RWPE1 (cell line): ENCODE measurements at places on chromosomes 4 and X.

DNA sequence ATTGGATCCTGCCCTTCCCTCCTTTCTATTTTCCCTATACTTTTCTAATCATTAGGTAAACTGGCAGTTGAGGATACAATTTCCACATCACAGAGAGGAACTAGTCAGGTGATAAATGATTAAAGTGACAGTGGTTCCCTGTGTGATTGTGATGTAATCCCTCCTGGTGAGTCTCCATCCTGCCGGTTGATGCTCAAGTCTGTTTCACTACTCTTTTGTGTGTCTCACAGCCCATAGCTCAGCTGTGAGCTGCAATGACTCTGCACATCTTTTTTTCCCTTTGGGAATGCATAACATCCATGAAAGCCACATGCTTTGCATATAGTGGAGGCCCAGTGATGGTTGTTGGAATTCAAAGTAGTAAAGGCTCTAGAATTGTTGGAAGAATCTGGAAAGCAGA, 60.4 kb downstream of the CCNI start:
- DNase-seq: no peak

- peak; percentile 84 for DNase-seq
Measured at GRCh38 chrX:107571296-107571998, 56.9 kb upstream of the PRPS1 start.

GRCh38 chr4:77309496-77309895, 152.5 kb downstream of the CCNG2 start:
- DNase-seq: no peak

DNA sequence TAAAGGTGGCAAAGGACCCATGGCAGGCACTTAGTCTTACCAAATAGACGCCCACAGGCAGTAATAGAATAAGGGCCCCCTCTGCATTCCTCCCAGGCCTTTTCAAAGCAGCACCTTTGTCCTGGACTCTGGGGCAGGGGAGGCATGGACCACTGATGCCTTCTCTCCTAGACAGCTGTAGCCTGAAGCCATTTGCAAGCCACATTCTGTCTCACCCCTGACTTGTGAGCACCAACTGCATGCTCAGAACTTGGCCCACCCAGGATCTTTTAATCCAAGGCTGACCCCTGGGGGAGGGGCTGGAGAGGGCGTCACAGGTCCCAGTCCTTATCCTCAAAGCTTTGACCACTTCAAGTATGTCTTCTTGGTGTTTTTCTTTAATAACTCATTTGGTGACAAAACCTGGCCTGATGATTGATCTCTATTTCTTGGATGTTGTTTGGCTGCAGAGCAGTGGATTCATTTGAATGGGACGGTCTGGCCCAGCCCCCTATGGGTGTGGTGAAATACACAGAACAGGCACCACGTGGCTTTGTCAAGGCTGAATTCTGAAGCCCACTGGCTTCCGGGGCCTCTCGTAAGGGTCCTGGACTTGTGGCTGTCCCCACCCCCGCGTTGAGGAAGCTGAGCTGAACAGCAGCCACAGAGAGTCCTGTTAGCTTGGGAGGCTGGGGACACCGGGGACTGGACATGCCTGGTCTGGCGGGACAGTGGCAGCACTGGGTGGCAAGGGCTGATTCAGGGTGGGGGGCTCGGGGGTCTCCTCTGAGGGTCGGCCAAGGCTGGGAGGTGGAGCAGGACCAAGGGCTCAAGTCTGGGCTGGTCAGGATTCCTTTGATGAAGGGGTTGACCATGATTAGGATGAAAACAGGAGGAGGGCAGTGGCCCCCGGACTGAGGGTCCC, 36.6 kb downstream of the ADRA2C start:
- DNase-seq: no peak

GRCh38 chr4:75058486-75058885, 125.6 kb downstream of the PARM1 start:
- no peak for DNase-seq

DNA sequence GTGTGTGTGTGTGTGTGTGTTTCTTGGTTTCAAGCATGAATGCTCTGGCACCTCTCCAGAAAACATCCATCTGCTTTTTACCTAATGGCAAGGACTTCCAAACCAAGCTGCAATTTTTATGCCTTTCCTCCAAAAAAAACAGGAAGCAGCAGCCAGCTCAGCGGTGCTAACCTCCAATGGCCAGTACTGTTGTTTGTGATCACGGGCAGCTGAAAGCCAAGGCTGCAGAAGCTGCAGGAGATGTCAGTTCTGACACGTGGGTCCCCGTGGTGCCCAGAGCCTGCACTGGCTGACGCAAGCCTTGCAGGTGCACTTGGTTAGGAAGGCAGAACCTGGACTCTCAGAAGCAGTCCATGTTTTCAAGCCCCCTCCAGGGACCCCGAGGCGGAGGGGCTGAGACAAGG, 313.6 kb upstream of the DDX53 start:
- no peak for DNase-seq

GRCh38 chrX:150094375-150094774, 156.1 kb upstream of the EOLA2 start:
- no peak for DNase-seq

DNA sequence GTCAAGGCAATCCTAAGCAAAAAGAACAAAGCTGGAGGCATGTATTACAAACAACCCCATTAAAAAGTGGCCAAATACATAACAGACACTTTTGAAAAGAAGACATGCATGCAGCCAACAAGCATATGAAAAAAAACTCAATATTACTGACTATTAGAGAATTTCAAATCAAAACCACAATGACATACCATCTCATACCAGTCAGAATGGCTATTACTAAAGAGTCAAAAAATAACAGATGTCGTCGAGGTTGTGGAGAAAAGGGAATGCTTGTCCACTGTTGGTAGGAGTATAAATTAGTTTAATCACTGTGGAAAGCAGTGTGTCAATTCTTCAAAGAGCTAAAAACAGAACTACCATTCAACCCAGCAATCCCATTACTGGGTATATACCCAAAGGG, 604.6 kb upstream of the GRIA3 start:
- DNase-seq: no peak

DNA sequence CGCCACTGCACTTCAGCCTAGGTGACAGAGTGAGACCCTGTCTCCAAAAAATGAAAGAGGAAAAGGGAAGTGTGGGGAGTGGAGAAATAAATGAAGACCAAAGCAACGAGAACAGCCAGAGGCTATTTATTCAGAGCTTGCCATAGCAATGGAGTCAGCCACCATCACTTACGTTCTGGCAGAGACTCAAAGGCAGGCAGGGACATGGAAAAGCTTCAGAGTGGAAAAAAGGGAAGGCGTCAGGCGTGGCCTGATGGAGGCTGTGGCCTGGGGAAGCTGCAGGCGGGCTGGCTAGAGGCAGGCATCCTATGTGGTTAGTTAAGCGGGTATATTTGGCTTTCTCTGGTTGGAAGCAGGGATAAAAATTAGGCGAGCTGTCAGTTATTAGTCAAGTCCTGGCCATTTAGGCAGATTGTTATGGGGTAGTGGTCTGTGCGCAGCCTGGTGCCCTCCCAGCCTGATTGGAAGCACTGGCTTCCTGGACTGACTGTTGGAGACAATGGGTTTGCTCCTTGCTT, 73.3 kb downstream of the DCTD start:
- DNase-seq: peak; percentile 13

GRCh38 chr4:90080116-90080515, 47.1 kb upstream of the CCSER1 start:
- DNase-seq: no peak

DNA sequence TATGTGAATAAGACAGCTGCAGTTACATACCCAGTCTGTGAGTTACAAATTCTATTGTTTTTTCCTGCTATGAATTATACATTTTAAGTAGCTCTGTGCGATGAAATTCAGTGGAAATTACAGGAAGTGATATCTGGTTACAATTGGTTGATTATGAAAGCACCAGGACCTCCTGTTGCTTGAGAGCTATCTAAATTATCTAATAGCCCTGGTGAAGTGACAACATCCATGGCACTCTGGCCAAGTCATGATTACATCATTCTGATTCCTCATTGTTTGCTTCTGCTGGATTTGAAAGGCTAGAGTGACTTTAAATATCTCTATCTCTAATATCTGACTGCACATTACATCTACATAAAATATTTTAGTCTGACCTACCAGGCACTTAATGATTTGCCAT, 515.0 kb downstream of the CFAP47 start:
- no peak for DNase-seq

GRCh38 chrX:74535408-74536151, 78.8 kb downstream of the RLIM start:
- DNase-seq: peak; percentile 75

DNA sequence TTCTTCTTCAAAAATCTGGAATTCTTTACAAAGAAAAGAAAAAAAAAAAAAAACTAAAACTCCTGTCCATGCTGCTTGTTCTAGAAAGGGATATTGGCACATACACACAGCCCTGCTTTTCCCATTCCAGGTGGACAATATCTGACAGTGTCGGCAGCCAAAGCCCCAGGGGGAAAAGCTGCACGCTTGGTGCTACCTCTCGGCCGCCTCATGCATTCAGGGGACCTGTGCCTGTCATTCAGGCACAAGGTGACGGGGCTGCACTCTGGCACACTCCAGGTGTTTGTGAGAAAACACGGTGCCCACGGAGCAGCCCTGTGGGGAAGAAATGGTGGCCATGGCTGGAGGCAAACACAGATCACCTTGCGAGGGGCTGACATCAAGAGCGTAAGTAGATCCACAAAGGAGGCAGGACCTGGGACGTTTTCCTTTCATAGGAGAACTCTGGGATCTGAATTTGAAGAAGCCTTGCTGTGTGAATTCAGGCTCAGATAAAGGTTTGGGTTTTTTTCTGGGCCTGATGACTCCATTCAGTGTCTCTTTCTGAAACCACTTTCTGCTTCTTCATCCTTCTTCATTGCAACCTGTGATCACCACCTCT, 71.9 kb downstream of the NPNT start:
- DNase-seq: no peak

- DNase-seq: no peak
Measured at GRCh38 chrX:2689773-2690666, 1.1 kb upstream of the CD99 start.

DNA sequence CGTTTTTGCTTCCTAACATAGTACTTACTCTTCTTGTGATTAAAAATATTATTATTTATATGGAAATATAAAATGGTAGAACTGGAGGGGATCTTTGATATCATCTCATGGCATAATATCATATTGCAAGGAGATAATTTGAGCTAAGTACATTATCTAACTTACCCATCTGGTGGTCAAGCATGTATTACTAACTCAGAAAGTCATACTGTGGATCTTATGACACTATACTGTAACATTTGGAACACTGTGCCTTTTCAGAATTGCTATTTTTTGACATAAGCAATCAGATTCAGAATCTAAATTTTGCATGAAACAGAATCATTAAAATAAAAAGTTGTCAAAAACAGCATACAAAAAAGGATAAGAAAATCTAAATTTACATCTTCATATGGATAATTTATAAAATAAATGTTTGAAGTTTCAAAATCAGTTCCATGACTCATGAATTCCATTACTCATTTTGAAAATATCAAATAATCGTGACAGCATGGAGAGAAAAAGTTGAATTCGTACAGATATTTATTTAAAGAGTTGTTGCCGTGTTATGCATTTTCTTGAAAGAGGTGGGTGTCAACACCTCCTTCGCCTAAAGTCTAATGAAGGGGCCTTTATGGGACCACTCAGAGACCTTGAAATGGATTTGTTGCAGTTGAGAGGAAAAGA, 928.1 kb downstream of the PDHA2 start:
- no peak for DNase-seq

DNA sequence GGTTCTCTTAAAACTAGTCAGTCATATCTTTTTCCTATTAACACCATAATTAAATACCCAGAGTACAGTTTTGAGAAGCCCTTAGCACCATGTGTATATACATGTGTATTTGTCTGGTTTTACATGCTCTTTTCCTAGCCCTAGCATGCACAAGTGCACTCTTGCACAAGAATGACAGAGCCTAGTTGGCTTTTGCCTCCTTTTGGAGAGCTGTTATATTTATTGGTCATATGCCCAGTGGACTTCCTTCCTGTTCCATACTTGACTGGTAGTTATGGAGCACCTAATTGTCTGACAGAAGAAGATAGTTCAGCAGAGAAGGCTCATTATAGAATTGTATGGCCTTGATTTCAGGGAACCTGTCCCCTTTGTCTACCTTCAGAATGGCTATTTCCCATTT, 155.6 kb downstream of the ARX start:
- DNase-seq: no peak

DNA sequence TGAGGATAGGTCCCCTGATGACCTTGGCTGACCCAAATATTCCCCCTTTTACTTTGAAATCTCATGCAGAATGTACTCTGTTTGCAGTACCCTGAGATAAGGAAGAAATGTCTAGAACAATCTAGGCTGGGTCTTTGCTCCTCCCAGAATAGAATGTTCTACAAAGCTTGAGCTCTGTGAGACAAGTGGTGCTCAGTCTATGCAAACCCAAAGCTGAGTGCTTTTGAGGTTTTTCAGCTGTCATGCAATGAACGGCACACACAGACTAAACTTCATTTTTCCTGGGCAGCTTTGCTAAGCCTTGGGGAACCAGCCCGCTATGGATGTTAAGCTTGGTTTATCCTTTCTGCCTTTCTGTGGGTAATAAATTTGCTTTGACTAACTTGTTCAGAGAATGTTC, 513.6 kb downstream of the FAT4 start:
- DNase-seq: no peak

DNA sequence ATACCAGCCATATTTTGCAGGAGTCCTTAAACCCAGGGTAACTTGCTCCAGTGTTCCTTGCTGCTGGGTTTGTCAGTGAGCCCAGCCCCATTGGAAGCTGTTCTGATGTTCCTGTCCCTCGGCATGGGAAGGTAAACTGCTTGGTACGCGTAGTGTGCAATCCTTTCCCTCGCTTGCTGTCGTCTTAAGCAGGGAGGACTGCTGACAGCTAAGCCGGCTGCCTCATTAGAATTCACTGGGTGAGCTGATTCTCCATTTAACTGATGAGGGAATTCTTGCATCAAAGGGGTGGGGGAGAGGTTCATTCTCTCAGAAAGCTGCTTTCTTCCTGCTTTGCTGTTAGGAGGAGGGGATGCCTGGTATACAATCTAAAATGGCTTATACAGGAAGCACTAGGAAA, 164.6 kb downstream of the MID1IP1 start:
- DNase-seq: no peak

DNA sequence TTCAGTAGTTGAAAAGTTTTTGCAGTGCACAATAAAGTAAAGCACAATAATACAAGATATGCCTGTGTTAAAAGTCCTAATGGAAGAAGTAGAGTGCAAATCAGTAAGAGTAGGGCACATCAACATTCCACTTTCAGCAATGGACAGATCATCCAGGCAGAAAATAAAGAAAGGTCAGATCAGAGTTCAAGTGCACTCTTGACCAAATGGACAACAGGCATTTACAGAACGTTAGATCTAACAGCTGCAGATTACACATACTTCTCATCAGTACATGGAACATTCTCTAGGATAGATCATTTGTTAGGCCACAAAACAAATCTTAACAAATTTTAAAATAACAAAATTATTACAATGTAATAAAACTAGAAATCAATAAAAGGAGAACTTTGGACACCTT, 1373.5 kb upstream of the PABPC4L start:
- DNase-seq: no peak

- no peak for DNase-seq
Measured at GRCh38 chrX:56221101-56221500, 11.1 kb upstream of the KLF8 start.

DNA sequence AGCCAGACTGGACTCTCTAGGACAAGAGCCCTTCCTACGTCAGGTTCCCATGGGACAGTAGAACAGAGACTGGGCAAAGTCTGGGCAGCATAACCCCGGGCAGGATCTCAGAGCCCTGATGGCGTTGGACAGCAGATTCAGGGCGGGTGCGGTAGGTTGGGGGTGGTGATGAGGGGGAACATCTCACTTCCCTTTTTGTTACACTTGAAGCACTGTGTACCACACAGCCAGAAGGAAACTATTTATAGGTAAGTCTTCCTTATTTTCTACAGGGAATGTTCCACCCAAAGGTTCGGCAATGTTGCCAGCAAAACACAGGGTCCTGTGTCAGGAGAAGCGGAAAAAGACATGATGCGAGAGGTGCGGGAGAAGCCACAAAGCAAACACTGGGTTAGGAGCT, 54.3 kb downstream of the TSC22D3 start:
- DNase-seq: no peak
